ENCODE measurements at places on chromosomes 2 and 18. TPM values are rescaled to one million over a fixed set of nuclear protein-coding genes. Genes with fewer than 3 reads are reported as not detected.
A peak's percentile ranks its signal among the peaks of the same experiment; 100 is the strongest.

Gene KCNJ13
- 69.1 TPM for total RNA-seq

Gene FHOD3
- total RNA-seq, result 2.6 TPM

GRCh38 chr2:60531701-60532133 lies 21.7 kb downstream of the BCL11A start:
- DNase-seq, result no peak

DNA sequence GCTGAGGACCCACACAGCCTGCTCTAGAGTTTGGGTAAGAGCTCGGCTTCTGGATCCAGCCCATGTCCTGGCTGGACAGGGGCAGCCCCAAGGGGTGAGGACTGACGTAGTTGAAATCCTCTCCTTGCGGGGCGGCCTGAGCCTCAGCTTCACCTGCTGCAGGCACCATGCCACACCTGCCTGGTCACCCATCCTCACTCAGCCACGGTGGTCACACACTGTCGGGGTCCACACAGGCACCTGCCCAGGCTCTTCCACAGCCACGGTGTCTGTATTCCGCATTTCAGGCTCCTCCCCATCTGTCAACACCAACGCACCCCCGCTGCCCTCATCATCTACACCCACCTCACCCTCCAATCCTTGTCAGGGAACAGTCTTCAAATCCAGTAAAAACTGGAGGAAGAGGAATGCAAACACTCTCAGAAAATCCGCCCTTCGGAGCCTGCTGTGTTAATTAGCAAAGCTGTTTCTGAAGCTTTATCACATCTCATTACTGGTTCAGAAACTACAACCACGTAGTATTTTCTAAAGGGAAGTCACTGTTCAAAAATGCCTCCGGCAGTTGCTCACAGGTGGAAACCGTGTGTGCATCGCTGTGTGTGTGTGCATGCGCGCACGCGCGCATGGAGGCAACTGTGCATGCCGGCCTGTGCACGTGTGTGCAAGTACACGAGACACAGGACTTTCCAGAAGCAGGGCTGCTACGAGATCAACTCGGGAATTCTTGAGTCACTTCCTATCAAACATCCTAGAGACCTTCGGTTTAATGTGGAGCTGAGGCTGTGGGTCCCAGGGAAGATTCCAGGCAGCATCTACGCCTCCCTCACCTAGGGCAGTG lies 38.2 kb downstream of the SLC66A2 start:
- DNase-seq, result peak; percentile 5

Gene CPO
- total RNA-seq, result 0.36 TPM

Gene C1QL2
- 4.9 TPM for total RNA-seq

- no peak for DNase-seq
Observed at GRCh38 chr18:2513616-2514015, 57.7 kb downstream of the METTL4 start.

DNA sequence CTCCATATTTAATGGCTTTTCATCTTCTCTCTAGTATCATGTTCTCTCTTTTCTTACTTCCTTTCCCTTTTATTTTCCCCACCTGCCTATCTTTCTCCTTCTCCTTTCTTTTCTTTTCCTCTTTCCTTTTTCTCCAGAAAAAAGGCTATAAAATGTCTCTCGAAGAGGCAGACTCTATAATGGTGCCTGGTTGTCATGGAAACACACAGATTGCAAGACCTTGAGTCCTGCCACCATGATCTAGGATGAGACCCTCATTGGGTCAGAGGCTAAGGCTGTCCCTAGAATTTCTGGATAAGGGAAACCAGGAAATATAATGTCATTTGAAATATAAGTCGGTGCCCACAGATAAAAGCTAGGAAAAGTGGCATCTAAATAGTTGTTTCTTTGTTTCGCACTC lies 36.5 kb upstream of the LHCGR start:
- no peak for DNase-seq

Gene ABCG5
- 3.8 TPM for total RNA-seq

Gene CRYGC
- 1.3 TPM for total RNA-seq

DNA sequence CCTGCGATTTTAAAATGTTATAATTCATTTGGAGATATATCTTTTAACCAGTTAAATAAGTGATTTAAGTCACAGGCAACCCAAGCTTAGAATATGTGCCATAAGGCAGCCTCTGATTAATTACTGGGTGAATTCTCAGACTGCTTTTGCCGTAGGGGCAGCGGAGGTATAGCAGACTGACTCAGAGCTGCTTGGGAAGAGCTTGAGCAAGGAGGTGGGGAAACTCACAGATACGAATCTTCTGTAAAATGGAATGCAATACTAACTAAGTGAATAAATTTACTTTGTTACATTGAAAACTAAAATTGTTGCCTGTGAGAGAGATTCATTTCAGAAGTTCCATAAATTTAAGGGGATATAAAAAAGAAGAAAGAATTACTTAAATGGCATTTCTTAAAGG lies 115.4 kb downstream of the KYNU start:
- no peak for DNase-seq

GRCh38 chr2:43508209-43508608 lies 87.6 kb downstream of the THADA start:
- no peak for DNase-seq

- DNase-seq, result no peak
Observed at GRCh38 chr2:27796791-27797765, 25.6 kb downstream of the MRPL33 start.

Gene ALLC
- not detected for total RNA-seq

DNA sequence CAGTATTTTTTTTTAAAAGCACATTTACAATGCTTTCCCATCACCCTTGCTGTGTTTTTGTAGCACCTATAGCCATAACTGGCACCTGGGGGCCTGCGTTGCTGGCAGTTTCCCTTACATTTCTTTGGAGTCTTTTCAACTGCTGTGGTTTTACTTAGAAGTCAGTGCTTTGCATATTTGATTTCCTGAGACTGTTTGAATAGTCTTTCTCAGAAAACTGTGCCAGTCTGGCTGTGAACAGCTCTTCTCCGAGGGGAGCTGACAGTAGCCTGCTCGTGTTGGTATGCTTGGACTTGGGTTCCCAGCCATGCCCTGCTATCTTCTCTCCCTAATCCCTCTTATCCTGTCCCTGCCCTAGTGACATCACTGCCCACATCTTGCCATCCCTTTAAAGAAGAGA lies 81.5 kb downstream of the DPP4 start:
- DNase-seq, result no peak

DNA sequence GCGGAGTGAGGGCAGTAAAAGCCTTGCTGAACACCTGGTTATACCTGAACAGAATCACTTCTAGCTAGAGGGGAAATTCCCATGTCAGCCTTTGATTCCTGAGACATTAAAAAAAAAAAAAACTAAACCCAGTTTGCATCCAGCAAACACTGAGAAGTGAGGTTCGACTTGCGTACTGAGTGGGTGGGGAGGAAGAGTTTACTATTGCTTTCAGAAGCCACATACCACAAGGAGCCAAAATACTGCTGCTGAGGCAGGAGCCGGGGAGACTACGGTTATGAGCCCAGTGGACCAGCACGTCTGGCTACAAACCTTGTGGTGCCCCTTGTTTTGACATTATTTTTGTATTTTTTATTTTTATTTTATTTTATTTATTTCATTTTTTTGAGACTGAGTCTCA lies 2.7 kb downstream of the COLEC11 start:
- DNase-seq, result no peak

- no peak for DNase-seq
Observed at GRCh38 chr2:232880764-232881351, 10.8 kb downstream of the SNORC start.

GRCh38 chr18:76679259-76679658 lies 143.1 kb upstream of the ZNF236 start:
- peak; percentile 59 for DNase-seq
